ENCODE measurements at places on chromosomes 11 and 22.
A peak's percentile ranks its signal among the peaks of the same experiment; 100 is the strongest.

- DNase-seq: no peak
Observed at GRCh38 chr11:131845255-131845654, 474.8 kb downstream of the NTM start.

- DNase-seq: no peak
Observed at GRCh38 chr11:2186669-2187279, 15.2 kb upstream of the TH start.

- no peak for DNase-seq
Observed at GRCh38 chr11:118142809-118143208, 9.8 kb downstream of the SCN4B start.

GRCh38 chr22:46408568-46409506 is 73.3 kb downstream of the TRMU start:
- DNase-seq: no peak

DNA sequence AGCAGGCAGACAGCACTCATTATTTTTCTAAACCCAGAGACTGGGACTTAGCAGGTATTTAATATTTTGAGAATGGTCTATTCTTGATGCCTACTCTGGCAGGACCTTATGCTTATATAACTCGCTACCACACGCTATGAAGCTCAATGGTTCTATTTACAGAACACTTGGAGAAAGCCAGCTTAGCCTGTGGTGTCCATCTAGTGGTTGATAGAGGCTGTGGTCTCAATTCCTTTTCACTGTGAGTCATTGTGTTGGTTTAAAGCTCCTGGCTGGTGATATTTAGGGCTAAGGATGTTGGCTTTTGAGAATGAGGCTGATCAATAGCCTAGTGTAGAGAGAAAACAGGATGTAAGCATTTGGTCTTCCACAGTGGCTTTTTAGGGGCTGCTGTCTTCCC is 206.4 kb downstream of the DBX1 start:
- no peak for DNase-seq

DNA sequence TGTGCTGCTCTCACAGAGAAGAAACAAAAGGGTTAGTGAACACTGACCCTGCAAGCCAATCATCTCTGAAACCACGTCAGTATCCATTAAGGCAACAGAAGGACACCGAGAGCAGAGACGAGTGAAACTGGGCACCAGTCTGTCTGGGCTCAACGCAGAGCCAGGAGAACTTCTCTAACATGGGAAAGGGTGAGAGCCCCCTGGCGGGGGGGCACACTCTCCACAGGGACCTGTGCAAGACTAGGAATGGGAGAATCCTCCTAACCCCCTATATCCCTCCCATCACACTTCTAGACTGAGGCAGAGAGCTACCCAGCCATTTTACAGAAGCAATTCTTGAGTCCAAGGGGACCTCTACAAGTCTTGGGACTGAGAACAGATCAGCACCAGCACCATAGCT is 285.8 kb downstream of the SOX6 start:
- no peak for DNase-seq

DNA sequence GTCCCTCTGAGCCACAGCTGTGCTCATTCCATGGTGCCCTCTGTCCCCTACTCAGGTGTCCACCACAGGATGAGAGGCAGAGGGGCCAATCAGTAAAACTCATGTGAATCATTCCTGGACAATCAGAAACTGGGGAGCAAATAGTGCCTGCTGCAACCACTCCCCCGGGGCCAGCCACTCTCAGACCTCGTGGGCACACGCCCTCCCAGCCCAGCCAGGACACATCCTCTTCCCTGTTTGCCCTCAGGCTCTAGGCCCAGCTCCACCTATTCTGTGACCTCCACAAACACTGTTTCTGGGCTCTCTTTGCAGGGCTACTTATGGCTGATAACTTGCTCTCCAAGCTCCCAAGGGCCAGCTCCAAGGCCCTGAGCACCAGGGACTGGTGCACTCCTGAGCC is 14.0 kb upstream of the KCTD14 start:
- no peak for DNase-seq

DNA sequence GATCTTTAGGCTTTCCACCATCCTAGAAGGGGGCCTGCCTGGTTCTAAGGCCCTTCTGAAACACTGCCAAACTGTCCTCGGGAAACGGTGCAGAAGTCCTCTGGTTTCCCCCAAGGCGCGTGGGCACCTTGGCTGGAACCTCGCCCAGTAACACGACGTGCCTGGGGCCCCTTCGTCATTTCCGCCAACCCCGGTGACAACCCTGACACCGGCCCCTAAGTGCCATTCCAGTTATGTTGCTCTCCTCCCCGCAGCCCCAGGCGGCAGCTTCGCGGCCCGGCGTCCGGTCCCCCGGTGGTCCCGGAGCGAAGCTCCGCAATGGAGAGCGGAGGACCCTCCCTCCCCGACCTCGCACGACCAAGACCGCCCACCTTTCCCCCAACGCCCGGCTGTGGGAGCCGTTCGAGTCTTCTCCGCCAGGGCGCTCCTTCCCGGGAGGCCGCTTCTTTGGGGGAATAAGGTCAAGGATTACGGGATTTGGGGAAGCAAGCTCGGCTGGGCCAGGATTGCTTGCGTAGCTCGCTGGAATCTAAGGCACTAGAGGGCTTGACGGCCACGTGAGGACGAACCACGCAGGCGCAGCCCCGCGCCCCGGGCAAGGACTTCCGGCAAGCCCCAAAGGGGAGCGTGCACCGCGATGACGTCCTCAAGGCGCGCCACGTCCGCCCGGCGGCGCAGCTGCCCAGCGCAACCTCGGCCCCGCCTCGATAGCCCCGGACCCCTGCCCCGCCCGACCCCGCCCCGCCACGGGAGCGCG is 626 bp downstream of the RNH1 start:
- DNase-seq: peak; percentile 95

DNA sequence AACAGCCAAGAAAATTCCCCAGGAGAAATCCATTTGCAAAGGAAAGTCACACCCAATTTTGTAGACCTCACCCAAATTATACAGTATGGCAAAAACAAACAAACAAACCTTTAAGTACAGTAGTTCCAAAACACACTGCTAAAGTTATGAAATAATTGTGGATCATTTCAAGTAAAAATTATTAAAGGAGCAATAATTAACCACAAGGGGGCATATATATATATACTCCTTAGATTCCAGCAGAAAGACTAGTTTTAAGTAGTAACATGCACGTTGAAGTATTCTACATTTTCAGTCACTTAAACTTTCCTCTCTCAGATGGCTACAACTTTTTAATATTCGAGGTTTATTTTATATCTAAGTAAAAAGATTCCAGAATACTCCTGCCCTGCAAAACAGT is 26.8 kb downstream of the RNF141 start:
- DNase-seq: no peak

GRCh38 chr11:22711071-22711770 is 44.8 kb downstream of the GAS2 start:
- no peak for DNase-seq

Measured in stimulated activated CD8-positive, alpha-beta memory T cell treated with anti-CD3 and anti-CD28 coated beads, Interleukin-4, amount 100 ng/mL, for 4 hours (primary cell).